MCF 10A (cell line): ENCODE measurements at places on chromosomes 2 and 18. TPM values are rescaled to one million over a fixed set of nuclear protein-coding genes. Genes with fewer than 3 reads are reported as not detected.

GRCh38 chr2:86764661-86765309 lies 25.9 kb downstream of the CD8A start:
- peaks cover 42% of the 10 kb centered on the region for H3K36me3 ChIP-seq
- H3K27ac ChIP-seq, result no peak overlapping the region
- DNase-seq, result peak; percentile 47
- no peaks in the 10 kb centered on the region for H3K27me3 ChIP-seq

DNA sequence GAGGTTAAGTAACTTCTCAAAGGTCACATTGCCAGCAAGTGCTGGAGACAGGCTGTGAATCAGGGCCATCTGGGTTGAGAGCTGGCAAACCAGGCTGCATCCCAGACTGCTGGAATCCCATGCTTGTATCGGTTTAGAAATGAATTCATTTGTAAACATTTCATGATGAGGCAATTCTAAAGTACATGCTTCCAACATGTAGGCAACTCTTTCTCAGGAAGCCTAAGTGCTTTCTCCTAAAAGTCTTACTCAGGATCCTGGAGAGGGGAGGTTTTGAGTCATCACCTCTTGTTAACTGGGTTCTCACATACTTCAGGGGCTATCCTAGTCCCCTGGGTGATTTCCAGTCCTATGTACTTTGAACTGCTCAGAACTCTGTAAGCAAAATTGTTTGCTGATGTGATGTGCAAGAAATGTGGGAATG lies 416.5 kb downstream of the MEIS1 start:
- no peaks in the 10 kb centered on the region for H3K27me3 ChIP-seq
- peak; percentile 61 for DNase-seq
- H3K4me1 ChIP-seq, result peaks cover 9% of the 10 kb centered on the region
- H3K4me3 ChIP-seq, result no peak overlapping the region
- no peak overlapping the region for H3K27ac ChIP-seq

- H3K27me3 ChIP-seq, result no peaks in the 10 kb centered on the region
- H3K36me3 ChIP-seq, result peaks cover 93% of the 10 kb centered on the region
- no peaks in the 10 kb centered on the region for H3K4me1 ChIP-seq
Measured at GRCh38 chr18:58391932-58392323, 237.0 kb downstream of the ALPK2 start.

GRCh38 chr2:45435316-45435715 lies 175.8 kb downstream of the SRBD1 start:
- no peak overlapping the region for H3K27ac ChIP-seq
- no peak overlapping the region for H3K4me3 ChIP-seq

TCF4 gene
- total RNA-seq, result 5.1 and 6.2 TPM in 2 replicates

ACVR1C gene
- total RNA-seq, result 0.12 and 0.17 TPM in 2 replicates

IL18R1 gene
- 3.5 and 6.7 TPM in 2 replicates for total RNA-seq

GRCh38 chr2:174634130-174635014 lies 36.8 kb upstream of the WIPF1 start:
- no peak for DNase-seq
- H3K4me1 ChIP-seq, result no peaks in the 10 kb centered on the region
- H3K36me3 ChIP-seq, result no peaks in the 10 kb centered on the region
- H3K27ac ChIP-seq, result no peak overlapping the region

DNA sequence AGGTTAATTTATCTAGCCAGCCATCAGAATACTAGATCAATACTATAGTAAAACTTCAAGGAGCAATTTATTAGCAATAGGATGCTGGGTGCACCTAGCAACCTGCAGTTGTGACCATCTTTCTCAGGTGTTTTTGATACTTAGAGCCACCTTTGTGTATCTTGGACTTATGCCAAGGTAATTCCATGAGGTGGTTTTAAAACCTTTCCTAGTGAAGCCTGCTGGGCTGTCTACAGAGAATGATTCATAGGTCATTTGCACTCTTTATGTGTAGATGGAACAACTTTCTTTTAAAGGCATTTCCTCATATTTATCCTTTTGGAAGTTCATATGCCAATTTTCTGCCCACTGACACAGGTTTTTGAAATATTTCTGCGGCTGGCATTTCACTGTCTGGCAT lies 1030.1 kb upstream of the POU3F3 start:
- no peaks in the 10 kb centered on the region for H3K36me3 ChIP-seq
- DNase-seq, result peak; percentile 50
- no peak overlapping the region for H3K27ac ChIP-seq
- H3K27me3 ChIP-seq, result peaks cover 52% of the 10 kb centered on the region
- H3K4me1 ChIP-seq, result no peaks in the 10 kb centered on the region

GRCh38 chr2:10030311-10030736 lies 13.0 kb upstream of the KLF11 start:
- H3K27ac ChIP-seq, result no peak overlapping the region
- no peaks in the 10 kb centered on the region for H3K36me3 ChIP-seq
- DNase-seq, result no peak
- H3K27me3 ChIP-seq, result no peaks in the 10 kb centered on the region

PRKAG3 gene
- total RNA-seq, result not detected in 2 replicates

DNA sequence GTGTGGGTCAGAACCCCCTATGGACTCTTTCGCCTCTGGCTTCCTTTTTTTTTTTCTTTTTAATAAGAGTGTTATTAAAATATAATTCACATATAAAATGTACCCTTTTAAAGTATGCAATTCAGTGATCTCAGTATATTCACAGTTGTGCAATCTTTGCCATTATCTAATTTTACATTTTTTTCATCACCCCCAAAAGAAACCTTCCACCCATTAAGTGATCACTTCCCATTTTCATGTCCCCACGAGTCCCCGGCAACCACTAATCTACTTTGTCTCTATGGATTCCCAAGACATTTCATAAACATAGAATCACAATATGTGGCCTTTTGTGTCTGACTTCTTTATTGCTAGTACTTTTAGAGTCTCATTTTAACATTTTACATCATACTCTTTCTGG lies 38.7 kb upstream of the ANXA4 start:
- H3K4me3 ChIP-seq, result no peak overlapping the region
- DNase-seq, result no peak
- H3K27ac ChIP-seq, result no peak overlapping the region
- H3K4me1 ChIP-seq, result peaks cover 11% of the 10 kb centered on the region

- DNase-seq, result no peak
- H3K27ac ChIP-seq, result no peak overlapping the region
- peaks cover 14% of the 10 kb centered on the region for H3K4me1 ChIP-seq
- no peaks in the 10 kb centered on the region for H3K36me3 ChIP-seq
- H3K27me3 ChIP-seq, result no peaks in the 10 kb centered on the region
Measured at GRCh38 chr2:37892436-37893114, 32.5 kb upstream of the RMDN2 start.

DNA sequence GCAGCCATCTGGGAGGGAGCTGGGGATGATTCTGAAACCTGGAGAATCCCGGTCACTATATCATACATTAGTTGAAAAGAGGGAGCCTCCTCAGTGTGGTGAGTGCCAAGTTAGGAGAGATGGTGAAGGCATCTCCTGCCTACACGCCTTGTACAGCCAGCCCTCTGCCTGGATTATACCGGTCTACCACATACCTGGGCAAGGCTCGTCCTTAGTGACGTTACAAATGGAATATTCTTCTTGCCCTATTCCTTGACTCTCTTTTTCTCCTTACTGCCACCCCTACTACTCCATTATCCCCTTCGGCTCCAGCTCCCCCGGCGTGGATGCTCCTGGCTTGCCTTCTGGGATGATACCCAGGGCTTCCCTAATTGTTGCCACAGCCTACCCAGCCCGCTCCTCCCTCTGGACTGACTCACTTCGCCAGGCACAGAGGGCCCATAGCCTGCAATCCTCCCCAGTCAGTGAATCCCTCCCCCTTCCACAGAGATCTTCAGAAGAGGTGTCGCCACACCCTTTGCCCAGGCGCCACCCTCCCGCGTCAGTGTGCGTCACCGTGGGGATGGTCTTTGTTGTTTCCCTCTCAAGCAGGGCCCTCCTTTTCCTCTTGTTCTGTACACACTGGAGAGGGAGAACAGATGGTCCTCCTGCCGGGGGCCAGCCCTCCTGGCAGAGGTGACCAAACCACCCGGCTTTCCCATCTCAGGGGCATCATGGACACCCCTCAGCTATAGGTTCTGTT lies 115.2 kb upstream of the EPAS1 start:
- H3K36me3 ChIP-seq, result peaks cover 22% of the 10 kb centered on the region
- DNase-seq, result no peak
- no peak overlapping the region for H3K27ac ChIP-seq
- no peaks in the 10 kb centered on the region for H3K27me3 ChIP-seq
- peaks cover 12% of the 10 kb centered on the region for H3K4me1 ChIP-seq

KCNK3 gene
- total RNA-seq, result not detected in 2 replicates

- H3K27ac ChIP-seq, result no peak overlapping the region
- H3K27me3 ChIP-seq, result no peaks in the 10 kb centered on the region
- H3K4me1 ChIP-seq, result no peaks in the 10 kb centered on the region
- no peaks in the 10 kb centered on the region for H3K36me3 ChIP-seq
- no peak for DNase-seq
Measured at GRCh38 chr2:102001767-102002142, 10.0 kb downstream of the IL1R2 start.

HRH4 gene
- total RNA-seq, result 0.10 and 0.16 TPM in 2 replicates

- DNase-seq, result peak; percentile 60
- H3K27ac ChIP-seq, result no peak overlapping the region
- no peaks in the 10 kb centered on the region for H3K4me1 ChIP-seq
- no peaks in the 10 kb centered on the region for H3K36me3 ChIP-seq
Measured at GRCh38 chr2:41791523-41791922, 256.3 kb upstream of the PKDCC start.

ALPP gene
- 0.35 and 0.64 TPM in 2 replicates for total RNA-seq

GRCh38 chr2:122021941-122022340 lies 266.5 kb downstream of the TSN start:
- H3K4me1 ChIP-seq, result peaks cover 8% of the 10 kb centered on the region
- DNase-seq, result no peak
- H3K27me3 ChIP-seq, result no peaks in the 10 kb centered on the region
- no peak overlapping the region for H3K27ac ChIP-seq

EMILIN1 gene
- total RNA-seq, result 0.20 and 0.21 TPM in 2 replicates

DNA sequence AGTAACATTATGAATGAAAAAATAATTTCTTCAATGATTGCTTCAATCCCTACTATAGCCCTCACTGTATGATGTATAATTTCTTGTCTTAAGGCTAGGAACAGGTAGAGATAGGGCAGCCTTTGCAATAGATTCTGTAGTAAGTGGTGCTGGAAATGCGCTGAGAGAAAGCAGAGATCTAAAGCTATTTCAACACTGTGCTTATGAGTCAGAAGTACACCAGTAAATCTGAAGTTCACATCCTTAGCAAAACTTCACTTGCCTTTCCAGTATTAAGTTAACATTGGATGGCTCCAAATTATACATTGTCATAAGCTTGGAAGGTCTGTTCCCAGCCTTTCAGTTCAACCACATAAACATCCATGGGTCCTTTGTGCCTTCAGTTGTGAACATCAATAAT lies 178.2 kb upstream of the EPHA4 start:
- no peak overlapping the region for H3K4me3 ChIP-seq
- H3K36me3 ChIP-seq, result no peaks in the 10 kb centered on the region
- H3K27ac ChIP-seq, result no peak overlapping the region
- peak; percentile 27 for DNase-seq

DNA sequence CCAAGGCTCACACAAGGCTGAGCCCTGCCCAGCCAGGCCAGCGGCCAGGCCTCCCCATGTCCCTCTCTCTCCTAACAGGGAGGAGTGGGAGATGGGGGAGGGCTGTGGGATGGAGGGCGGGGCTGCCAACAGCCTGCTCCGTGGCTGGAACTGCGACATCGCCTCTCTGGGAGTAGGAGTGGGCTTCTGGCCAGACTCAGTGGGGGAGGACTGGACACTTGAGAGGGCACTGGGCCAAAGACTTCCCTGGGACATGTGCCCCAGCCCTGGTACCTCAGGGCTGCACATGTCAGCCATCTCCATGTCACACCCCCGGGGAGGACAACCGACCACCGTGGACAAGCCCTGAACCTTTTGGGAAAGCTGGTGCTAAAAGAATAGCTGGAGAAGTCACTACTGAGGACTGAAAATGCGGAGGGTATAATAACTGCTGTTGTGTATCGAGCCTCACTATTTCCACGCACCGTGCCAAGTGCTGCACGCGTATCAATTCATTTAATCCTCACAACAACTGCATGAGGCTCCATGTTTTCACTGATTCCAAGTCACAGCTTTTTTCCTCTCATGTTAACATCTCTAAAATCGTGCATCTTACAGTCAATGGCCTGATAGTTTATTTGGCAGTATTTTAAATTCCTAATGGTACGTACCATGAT lies 127.3 kb downstream of the MSH2 start:
- H3K4me3 ChIP-seq, result no peak overlapping the region
- peaks cover 8% of the 10 kb centered on the region for H3K27me3 ChIP-seq
- H3K27ac ChIP-seq, result no peak overlapping the region

EVX2 gene
- not detected in 2 replicates for total RNA-seq

TMEM17 gene
- 2.6 and 3.1 TPM in 2 replicates for total RNA-seq

DNA sequence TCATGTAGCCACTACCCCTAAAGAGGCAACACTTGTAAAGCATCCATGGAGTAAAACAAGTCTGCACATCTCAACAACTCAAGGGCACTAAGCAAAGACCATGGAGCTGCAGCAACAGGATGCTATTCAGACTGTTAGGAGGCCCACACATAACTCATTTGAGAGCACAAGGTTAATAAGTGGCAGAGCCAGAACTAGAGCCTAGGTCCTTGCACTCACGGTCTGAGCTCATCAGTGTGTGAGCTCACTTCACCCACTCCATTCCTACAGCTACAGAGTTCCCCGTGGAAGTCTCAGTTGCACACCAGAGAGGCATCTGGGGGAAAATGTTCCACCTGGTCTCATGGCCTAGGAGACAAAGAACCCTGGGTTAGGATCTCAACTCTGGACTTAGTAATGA lies 35.0 kb downstream of the TTC32 start:
- no peak for DNase-seq
- H3K36me3 ChIP-seq, result no peaks in the 10 kb centered on the region
- H3K27me3 ChIP-seq, result no peaks in the 10 kb centered on the region
- H3K4me3 ChIP-seq, result no peak overlapping the region
- peaks cover 4% of the 10 kb centered on the region for H3K4me1 ChIP-seq
- no peak overlapping the region for H3K27ac ChIP-seq

DNA sequence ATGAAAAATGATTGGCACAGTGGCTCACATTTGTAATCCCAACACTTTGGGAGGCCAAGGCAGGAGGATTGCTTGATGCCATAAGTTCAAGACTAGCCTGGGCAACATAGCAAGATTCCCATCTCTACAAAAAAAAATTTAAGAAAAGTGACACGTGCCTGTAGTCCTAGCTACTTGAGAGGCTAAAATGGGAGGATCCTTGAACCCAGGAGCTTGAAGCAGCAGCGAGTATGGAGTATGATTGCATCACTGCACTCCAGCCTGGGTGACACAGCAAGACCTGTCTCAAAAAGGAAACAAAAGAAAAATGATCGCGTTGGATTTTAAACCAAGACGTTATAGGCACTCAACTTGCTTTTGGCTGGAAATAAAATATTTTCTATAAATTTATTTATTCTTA lies 37.8 kb upstream of the CREB1 start:
- H3K36me3 ChIP-seq, result no peaks in the 10 kb centered on the region
- H3K27ac ChIP-seq, result no peak overlapping the region
- DNase-seq, result no peak
- H3K4me3 ChIP-seq, result no peak overlapping the region
- H3K27me3 ChIP-seq, result no peaks in the 10 kb centered on the region

- DNase-seq, result no peak
- no peaks in the 10 kb centered on the region for H3K4me1 ChIP-seq
- H3K27ac ChIP-seq, result no peak overlapping the region
- H3K27me3 ChIP-seq, result no peaks in the 10 kb centered on the region
- H3K36me3 ChIP-seq, result peaks cover 11% of the 10 kb centered on the region
Measured at GRCh38 chr2:240594511-240595380, 8.2 kb downstream of the CAPN10 start.

HAAO gene
- not detected in 2 replicates for total RNA-seq
